ENCODE measurements at places on chromosomes 16 and 17.

- H3K4me1 ChIP-seq, result no peaks in the 10 kb centered on the region
- no peaks in the 10 kb centered on the region for H3K36me3 ChIP-seq
- H3K27ac ChIP-seq, result no peak overlapping the region
Observed at GRCh38 chr17:34246446-34246845, 8.6 kb upstream of the CCL2 start.

- no peak for DNase-seq
- H3K27me3 ChIP-seq, result peaks cover 12% of the 10 kb centered on the region
- H3K36me3 ChIP-seq, result no peaks in the 10 kb centered on the region
- H3K27ac ChIP-seq, result no peak overlapping the region
Observed at GRCh38 chr17:48283411-48283810, 146.6 kb downstream of the SKAP1 start.

- no peak within 1 kb of the TSS for H3K27ac ChIP-seq
- H3K4me1 ChIP-seq, result peaks cover 18% of the 10 kb centered on the region
- DNase-seq, result peak; percentile 90
- H3K27me3 ChIP-seq, result no peaks in the 10 kb centered on the region
Observed at GRCh38 chr17:78903101-78903779, at the start of gene CEP295NL. Gene CEP295NL (minus strand): TSS chr17:78903201. CDS start chr17:78901828, 1,373 bp downstream.

GRCh38 chr17:63486317-63487013, 9.6 kb downstream of the ACE start:
- no peak for DNase-seq
- H3K27me3 ChIP-seq, result no peaks in the 10 kb centered on the region
- H3K27ac ChIP-seq, result no peak overlapping the region
- H3K4me1 ChIP-seq, result no peaks in the 10 kb centered on the region
- H3K4me3 ChIP-seq, result no peak overlapping the region

All from neural progenitor cell (in vitro differentiated cells).